SK-MEL-5 (cell line): ENCODE measurements at places on chromosomes 4 and X. TPM values are rescaled to one million over a fixed set of nuclear protein-coding genes. Genes with fewer than 3 reads are reported as not detected.

Gene CFAP47
- 0.19 TPM in 1 of 2 replicates, not detected in the other for total RNA-seq

Gene NPFFR2
- not detected in 2 replicates for total RNA-seq

Gene WDR17
- total RNA-seq, result 9.9 and 10.7 TPM in 2 replicates

DNA sequence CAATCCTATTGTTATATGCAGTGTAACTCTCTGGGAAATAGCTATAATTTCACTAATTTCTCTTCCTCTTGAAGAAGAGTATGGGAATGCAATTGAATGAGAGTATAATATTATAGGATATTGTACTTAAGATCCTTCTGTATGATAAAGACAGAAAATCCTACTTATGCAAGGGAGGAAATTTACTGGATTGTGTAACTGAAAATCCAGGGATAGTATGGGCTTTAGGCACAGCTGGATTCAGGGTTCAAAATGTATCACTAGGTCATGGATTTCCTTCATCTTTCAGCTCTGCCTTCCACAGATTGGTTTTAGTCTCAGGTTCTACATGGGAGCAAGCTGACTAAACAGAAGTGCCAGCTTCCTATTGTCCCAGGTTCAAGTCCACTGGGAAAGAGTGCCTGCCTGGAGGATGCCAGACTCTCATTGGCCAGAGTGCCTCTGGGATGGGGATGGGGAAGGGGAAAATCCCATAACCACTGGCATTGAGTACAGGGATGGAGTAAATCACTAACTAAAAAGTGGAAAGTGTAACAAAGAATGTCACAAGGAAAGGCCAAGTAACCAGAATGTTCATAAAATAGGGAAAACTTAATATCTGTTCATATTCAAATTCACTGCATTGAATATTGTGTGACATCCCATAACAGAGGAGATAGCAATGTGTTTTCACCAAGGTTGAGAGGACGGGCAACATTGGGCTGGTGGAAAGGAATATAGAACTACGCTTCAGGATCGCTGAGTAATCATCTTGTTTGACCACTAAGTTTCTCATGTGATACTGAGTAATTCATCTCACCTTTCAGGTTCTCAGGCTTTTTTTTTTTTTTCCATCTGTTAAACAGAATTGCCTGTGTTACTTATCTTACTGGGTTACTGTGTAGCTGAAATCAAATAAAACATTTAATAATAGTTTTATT is 75.7 kb downstream of the ANXA3 start:
- DNase-seq, result no peak

GRCh38 chrX:119497185-119497584 is 28.9 kb downstream of the SLC25A5 start:
- DNase-seq, result no peak

- DNase-seq, result no peak
These were observed 19.7 kb upstream of the ABCG2 start for GRCh38 chr4:88177983-88178625.

DNA sequence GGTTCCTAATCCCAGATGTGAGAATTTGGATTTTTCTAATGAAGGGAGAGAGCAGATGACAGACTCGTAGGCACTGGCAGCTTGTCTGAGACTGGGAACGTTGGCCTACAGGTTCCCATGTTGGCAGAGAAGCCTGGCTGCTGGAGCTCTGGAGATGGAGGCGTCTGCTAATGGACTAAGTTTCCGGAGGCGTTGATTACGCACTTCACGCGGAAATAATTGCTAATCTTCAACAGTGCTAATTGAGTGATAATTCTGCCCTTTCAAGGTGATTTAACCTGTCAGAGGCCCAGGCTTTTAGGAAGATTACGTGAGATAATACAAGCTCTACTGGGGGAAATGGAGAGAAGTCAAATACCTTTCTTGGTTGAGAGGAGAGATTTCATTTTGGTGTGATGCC is 77.4 kb downstream of the PSAPL1 start:
- no peak for DNase-seq

GRCh38 chr4:141216002-141216761 is 4.5 kb upstream of the ZNF330 start:
- DNase-seq, result no peak

DNA sequence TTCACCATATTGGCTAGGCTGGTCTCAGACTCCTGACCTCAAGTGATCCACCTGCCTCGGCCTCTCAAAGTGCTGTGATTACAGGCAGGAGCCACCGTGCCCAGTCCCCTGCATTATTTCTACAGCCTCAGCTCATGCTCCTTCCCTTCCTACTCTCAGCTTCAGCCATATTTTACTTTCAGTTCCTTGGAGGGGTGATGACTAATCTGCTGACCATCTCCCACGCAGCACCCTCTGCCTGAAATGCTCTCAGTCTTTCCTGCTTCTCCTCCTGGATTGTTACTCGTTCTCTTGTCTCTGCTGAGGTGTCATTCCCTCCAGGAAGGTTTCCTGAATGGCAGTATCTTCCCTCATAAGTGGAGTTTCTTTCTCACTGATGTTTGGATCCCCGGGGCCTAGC is 63.3 kb downstream of the MOSPD2 start:
- DNase-seq, result peak; percentile 60

DNA sequence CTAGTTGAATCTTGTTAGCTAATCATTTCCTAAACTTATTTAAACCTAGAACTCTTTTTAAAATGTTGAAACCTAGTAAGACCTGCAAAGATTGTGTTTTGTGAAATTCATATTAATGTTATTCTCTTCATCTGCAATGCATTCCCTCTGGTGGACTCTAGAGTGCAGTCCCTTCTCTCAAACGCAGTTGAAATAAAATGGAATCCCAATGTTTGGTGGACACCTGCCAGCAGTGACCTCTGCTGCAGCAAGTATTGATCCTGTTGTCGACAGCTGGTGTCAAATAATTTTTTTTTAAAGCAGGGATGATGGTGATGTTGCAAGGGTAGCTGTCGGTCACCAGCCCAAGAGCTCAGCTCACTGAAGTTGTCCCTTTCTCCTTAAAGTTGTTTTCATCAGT is 492.0 kb downstream of the ZIC3 start:
- no peak for DNase-seq

- peak; percentile 52 for DNase-seq
These were observed 1805.6 kb upstream of the TENM3 start for GRCh38 chr4:180437601-180438000.

GRCh38 chr4:124210746-124211145 is 501.8 kb downstream of the ANKRD50 start:
- DNase-seq, result no peak

DNA sequence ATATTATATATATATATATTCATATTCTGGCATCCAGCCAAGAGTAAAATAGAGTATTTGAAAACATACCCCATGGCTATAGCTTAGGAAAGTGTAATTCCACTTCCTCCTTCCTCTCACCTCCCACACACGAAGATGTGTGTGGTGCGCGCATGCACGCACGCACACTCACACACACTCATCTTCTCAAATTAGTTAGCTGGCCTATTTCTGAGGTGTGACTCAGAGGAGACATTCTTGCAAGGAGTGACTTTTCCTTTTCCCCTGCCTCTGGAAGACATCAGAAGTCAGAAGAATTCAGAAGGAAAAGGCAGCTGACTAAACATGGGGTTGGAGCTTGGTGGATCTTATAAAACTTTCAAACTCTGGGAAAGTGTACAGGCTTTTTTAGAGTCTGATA is 8.8 kb downstream of the ENPEP start:
- DNase-seq, result no peak

DNA sequence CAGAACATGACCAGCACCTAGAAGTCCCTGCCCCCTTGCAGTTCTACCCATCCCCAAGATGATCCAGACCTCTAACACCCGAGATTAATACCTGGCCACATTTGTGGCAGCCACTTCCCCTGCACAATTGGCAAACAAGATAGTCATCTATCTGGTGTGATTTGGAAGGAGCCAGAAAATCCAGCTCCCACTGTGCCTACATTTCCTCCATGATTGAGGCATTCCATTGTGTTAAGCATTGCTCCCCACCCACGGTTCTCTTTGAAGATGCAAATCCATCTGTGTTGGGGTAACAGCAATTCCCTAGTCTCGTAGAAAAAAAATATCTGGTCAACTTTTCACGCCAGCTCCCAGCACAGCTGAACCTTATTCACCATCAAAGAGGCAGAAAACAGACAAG is 405.0 kb downstream of the BCOR start:
- no peak for DNase-seq

GRCh38 chr4:65515646-65516045 is 154.6 kb downstream of the EPHA5 start:
- DNase-seq, result no peak

DNA sequence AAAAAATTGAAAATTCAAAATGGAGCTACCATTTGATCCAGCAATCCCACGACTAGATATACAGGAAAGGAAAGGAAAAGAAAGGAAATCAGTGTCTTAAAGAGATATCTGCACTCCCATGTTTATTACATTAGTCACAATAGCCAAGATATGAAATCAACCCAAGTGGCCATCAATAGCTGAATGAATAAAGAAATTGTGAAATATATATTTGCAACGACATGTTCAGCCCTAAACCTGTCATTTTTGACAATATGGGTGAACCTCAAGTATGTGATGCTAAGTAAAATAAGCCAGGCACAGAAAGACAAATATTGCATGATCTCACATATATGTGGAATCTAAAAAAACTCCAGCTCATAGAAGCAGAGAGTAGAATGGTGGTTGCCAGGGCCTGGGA is 155.1 kb downstream of the ANXA5 start:
- no peak for DNase-seq

- peak; percentile 54 for DNase-seq
These were observed 6.4 kb downstream of the PPEF2 start for GRCh38 chr4:75895744-75896314.
